ENCODE measurements at places on chromosomes 12 and 14.
A peak's percentile ranks its signal among the peaks of the same experiment; 100 is the strongest.

DNA sequence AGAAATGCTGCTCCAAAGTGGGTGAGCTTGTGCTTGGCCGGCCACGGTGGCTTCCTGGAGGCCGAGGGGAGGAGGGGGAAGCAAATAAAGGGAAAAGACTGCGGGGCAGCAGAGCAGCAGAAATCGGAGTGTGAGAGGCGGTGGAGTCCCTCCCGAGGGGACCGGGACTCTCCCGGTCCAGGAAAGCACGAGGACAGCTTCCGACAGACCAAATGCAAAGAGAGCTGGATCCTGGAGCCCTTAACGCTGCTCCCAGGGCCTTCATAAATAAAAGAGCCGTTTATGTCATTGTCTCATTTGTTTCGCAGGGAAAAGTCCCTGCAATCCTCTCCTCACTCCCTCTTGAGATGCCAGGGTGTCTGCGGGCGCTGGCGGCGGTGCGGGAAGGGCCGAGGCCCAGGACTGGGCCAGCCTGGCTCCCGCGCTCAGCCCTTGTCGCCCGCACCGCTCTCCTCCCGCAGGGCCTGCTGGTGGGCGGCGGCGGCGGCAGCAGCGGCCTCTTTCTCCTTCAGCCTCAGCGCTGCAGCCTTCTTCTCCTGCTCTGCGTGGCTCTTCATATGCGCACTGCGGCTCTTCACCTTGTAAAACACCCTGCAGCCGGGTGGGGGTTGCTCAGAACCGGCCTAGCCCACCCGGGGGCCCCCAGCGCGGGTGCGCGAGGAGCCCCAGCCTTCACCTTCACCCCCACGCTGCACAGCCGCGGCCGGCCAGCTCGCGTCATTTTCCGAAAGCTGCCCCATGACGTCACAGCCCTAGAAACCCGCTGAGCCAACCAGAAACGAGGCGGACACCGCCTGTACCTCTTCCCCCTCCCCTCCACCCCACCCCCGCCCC lies 4.5 kb upstream of the PNMA1 start:
- no peak for DNase-seq

DNA sequence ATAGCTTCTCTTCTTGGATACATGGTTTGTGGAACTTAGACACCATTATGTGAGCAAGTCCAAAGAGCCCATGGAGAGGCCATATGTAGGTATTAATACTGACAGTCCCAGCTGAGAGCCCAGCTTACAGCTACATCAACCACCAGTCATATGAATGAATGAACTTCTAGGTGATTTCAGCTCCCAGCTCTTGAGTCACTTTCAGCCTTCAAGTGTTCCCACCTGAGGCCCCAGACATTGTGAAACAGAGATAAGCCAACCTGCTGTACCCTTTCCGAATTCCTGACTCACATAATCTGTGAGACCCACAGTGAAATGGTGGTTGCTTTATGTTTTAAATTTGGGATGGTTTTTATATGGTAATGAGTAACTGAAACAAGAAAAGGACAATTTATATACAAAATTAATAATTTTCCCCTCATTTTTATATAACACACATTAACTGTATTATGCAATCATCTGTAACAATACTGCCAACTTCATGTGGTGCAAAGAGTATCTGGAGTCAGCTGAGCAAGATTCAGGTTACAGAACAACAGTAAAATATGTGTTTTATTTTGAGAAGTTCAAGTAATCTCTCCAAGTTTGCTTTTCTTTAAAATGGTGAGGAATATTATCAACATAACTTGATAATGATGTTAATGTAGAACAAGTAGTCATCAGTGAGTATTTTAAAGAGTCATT lies 27.7 kb upstream of the FBXO33 start:
- DNase-seq: no peak

- DNase-seq: no peak
Measured at GRCh38 chr12:93113317-93114006, 184.4 kb upstream of the EEA1 start.

- no peak for DNase-seq
Measured at GRCh38 chr12:646442-647384, 16.5 kb downstream of the NINJ2 start.

- no peak for DNase-seq
Measured at GRCh38 chr12:29071099-29071498, 78.0 kb upstream of the FAR2 start.

- DNase-seq: no peak
Measured at GRCh38 chr12:31582155-31582554, 8.8 kb downstream of the DENND5B start.

- DNase-seq: peak; percentile 49
Measured at GRCh38 chr14:68627868-68628604, 164.8 kb downstream of the ZFP36L1 start.

GRCh38 chr14:90440021-90440451 lies 43.2 kb downstream of the CALM1 start:
- no peak for DNase-seq

DNA sequence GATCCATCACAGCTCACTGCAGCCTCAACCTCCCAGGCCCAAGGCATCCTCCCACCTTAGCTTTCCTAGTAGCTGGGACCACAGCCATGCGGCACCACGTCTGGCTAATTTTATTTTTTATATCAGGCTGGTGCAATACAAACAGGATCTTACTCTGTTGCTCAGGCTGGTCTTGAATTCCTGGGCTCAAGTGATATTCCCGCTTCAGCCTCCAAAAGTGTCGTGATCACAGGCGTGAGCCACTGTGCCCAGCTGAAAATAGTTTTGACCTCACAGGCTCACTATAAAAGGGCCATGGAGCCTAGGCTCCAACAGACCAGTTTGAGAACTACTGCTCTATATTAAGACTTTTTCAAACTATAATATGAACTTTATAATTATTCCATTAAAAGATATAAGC lies 37.3 kb downstream of the SNX6 start:
- DNase-seq: no peak

DNA sequence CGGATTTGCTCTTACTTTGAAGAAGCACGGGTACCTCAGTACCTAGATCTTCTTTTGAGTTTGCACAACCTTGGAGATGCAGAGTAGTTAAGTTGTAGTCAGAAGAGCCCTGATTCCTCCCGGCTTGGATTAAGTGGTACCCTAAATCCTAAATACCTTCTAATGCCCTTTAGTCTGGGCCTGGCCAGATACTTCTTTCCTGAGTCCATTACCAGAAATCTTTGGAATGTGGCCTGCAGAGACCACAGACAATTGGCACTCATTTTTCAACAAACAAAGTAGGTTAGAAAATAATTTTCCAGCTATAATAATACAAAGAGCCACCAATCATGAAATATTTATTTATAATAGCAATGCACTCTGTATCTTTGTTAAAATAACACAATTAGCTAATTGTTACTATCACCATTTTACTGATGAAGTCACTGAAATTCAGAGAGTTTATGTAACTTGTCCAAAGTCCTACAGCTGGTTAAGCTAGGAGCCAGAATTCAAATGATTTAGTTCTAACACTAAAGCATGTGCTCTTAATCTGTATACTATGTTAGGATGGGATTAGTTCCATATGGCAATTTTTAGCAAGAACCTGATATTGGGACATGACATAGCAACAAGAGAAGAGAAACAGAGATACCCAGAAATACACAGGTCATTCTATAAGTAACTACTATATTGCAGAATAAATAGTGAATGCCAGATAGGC lies 132.1 kb upstream of the PDZRN4 start:
- no peak for DNase-seq

GRCh38 chr14:55482936-55483605 lies 42.7 kb upstream of the TBPL2 start:
- DNase-seq: no peak

DNA sequence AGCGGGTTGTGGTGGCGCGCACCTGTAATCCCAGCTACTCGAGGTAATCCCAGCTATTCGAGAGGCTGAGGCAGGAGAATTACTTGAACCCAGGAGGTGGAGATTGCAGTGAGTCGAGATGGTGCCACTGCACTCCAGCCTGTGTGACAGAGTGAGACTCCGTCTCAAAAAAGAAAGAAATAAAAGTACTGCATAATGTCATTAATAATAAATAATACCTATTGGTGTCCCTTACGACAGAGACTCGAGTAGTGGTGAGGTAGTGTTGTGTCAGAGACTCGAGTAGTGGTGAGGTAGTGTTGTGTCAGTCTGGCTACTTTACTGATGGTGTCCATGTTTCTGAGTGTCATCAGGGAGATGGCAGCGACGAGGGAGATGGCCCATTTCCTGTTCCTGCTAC lies 1.3 kb downstream of the GLS2 start:
- DNase-seq: no peak

GRCh38 chr12:46965880-46966279 lies 113.5 kb upstream of the PCED1B start:
- no peak for DNase-seq

DNA sequence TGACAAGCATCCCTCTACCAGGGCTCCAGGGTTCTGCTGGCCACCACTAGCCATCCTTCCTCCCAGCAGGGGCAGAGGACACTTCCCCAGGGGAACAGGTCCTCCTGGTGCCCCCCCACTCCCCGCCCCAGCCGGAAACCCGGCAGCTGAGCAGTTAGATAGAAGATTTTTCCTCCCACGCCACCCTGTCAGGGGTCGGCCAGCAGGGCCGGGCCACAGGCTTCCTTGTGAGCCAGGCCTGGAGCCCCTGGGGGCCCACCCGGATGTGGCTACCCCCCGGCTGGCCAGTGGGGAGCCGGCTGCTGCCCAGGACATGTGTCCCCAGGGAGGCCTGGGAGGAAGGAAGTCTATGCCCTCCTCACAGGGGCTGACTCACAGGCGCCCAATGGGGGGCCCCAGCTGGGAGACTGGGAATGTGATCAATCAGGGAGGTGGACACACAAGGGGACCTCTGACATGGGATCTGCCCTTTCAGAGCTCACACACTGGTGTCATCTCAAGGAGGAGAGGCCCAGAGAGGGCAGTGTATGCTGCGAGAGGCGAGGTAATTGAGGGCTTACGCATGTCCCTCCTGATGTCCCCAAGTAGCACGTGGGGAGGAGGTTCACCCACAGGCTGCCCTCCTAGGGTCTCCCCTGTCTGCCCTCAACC lies 4.2 kb downstream of the SH2B3 start:
- DNase-seq: no peak

DNA sequence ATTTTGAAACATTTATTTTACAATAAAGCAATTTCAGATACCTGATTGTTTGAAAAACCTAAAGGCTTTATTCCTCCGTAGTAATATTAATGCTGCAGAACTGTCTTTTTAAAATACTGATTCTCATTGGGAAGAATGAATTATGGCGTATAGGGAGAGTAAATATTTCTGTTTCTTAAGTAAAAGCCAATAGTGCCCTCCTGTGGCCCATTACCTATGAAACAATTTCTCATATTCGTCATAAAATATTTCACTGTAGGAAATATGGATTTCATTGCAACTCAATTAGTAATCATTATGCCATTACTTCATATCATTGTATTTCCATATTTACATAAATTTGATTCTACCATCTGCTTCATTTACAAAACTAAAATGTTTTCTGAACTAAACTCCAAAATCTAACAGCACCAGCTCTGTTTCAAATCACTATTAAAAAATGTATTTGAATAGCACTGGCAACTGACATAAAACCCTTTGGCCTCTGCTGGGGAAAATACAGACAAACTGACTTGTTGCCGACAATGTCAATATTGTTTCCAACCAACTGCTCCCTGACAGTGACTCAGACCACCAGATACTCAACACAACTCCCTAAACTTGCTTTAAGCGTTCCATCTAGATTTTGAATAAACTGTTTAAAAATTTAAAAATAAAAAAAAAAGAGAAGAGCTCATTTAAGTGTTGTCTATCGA lies 290.3 kb downstream of the NAV3 start:
- DNase-seq: no peak

- DNase-seq: no peak
Measured at GRCh38 chr12:26400627-26401026, 205.3 kb downstream of the SSPN start.

DNA sequence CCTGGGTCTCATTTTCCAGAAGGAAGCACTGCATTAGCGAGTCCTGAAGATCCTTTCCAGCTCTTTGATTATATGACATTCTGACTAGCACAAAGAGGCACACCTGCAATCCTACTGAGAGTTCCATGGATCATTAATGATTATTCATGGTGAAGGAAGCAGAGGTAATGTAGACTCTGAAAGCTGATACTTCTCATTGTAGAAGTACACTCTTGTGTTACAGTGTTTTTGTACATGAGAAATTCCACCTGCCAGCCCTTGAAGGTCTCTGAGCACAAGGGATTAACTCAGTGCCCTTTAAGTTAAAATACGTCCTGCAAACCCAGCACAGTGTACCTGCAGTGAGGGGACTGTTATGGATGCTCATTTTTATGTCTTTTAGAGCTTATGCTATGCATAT lies 558.8 kb upstream of the FBXO33 start:
- no peak for DNase-seq

DNA sequence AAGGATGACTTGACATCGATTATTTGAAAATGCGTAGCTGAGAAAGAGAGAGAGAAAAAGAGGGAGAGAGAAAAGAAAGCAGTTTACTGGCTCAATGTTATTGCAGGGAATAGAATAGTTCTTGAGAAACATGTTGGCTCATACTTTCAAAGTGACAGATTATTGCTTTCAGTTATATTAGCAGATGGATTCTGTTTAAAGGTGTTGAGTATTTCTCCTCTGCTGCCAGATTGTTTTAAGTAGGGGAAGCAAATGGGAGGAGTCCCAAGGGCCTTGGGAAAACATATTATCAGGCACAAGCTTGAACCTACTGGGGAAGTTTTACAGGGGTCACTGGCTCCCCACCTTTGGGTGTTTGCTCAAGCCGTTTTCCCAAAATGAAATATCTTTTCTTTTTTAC lies 203.8 kb upstream of the SRRM4 start:
- DNase-seq: no peak

- no peak for DNase-seq
Measured at GRCh38 chr14:23195552-23196101, 12.2 kb upstream of the SLC7A8 start.

DNA sequence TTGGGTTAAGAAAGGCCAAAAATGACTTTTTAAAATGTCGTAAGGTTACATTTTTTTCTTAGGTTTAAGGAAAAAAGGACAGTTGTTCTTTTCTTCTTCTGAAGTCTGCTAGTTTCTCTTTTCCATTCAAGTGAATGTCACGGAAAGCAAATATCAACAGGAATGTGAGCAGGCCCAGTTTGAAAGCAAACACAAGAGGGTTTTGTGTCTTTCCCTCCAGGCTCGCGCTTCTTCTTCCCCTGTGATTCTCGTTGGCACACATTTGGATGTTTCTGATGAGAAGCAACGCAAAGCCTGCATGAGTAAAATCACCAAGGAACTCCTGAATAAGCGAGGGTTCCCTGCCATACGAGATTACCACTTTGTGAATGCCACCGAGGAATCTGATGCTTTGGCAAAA lies 85.4 kb downstream of the LRRK2 start:
- DNase-seq: no peak

GRCh38 chr14:71384007-71384845 lies 477.0 kb downstream of the PCNX1 start:
- DNase-seq: no peak

GRCh38 chr14:50262865-50263264 lies 31.5 kb upstream of the SOS2 start:
- DNase-seq: no peak

GRCh38 chr14:59406454-59407245 lies 58.5 kb downstream of the GPR135 start:
- DNase-seq: no peak

- no peak for DNase-seq
Measured at GRCh38 chr12:93832131-93832530, 155.0 kb downstream of the CRADD start.
